ENCODE measurements at places on chromosomes 3 and 15. TPM values are rescaled to one million over a fixed set of nuclear protein-coding genes. Genes with fewer than 3 reads are reported as not detected.

Gene CPOX
- 7.6 TPM for total RNA-seq

DNA sequence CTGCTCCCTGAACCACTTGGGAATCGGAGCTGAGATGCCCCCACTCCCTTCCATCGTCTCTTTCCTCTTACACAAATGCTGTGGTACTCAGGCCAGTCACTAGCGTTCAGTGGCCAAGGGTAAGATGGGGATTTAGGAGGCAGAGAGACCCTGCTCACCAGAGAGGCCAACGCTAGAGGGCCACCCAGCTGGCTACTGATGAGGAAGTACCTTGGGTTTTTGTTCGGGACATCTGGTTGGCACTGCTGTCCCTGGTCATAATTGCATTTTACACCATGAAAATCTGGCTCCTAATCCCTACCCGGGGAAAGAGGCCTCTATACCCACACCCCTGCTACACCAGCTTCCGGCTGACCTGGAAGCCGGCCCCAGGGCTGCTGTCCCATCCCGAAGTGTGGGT is 7.7 kb downstream of the MAP6D1 start:
- H3K4me3 ChIP-seq, result no peak overlapping the region
- peaks cover 12% of the 10 kb centered on the region for H3K4me1 ChIP-seq
- no peak for DNase-seq
- H3K27ac ChIP-seq, result no peak overlapping the region

DNA sequence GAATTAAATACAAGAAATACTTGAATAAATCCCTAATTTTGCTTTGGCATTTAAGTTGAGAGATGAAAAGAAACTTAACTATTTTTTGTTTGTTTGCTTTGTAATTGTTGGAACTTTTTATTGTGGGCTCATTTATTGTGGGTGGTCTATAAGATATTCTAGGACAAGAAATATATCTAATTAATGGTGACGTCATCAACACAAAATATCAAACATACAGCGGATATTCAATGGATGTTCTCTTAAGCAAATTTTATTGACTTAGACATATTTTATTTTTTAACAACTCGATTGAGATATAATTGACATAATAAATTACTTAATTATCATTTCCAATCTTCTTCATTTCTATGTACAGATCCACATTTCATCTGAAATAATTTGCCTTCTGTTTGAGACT is 30.0 kb downstream of the SYNPR start:
- H3K36me3 ChIP-seq, result no peaks in the 10 kb centered on the region
- no peaks in the 10 kb centered on the region for H3K27me3 ChIP-seq
- DNase-seq, result no peak
- no peak overlapping the region for H3K27ac ChIP-seq
- no peaks in the 10 kb centered on the region for H3K4me1 ChIP-seq
- no peak overlapping the region for H3K4me3 ChIP-seq

Gene SUSD5
- 1.5 TPM for total RNA-seq

DNA sequence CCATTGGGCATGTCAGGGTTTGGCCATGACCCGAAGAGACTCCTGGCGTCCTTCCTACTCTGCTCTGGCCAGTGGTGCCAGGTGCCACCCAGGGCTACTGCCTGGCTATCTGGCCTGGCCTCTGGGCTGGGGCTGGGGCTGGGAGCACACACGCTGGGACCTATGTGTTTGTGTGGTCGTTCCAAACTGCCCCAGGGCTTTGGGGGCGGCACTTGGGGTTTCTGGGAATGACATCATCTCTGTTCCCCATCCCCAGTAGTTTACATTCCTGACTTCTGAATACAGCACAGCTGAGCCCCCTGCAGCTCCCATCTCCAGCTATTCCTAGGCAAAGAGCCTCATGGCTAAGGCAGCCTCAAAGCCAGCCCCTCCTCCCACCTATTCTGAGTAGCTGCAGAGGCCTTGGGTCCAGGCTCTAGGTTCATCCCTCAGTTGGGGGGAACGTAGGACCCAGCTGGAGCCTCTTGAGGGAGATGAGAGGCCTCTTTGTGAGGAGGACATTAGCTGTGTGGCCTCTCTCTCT is 24.3 kb downstream of the PLEKHO2 start:
- no peaks in the 10 kb centered on the region for H3K27me3 ChIP-seq
- peaks cover 17% of the 10 kb centered on the region for H3K36me3 ChIP-seq
- peaks cover 66% of the 10 kb centered on the region for H3K4me1 ChIP-seq
- H3K4me3 ChIP-seq, result no peak overlapping the region
- H3K27ac ChIP-seq, result peak overlapping the region; percentile 75

DNA sequence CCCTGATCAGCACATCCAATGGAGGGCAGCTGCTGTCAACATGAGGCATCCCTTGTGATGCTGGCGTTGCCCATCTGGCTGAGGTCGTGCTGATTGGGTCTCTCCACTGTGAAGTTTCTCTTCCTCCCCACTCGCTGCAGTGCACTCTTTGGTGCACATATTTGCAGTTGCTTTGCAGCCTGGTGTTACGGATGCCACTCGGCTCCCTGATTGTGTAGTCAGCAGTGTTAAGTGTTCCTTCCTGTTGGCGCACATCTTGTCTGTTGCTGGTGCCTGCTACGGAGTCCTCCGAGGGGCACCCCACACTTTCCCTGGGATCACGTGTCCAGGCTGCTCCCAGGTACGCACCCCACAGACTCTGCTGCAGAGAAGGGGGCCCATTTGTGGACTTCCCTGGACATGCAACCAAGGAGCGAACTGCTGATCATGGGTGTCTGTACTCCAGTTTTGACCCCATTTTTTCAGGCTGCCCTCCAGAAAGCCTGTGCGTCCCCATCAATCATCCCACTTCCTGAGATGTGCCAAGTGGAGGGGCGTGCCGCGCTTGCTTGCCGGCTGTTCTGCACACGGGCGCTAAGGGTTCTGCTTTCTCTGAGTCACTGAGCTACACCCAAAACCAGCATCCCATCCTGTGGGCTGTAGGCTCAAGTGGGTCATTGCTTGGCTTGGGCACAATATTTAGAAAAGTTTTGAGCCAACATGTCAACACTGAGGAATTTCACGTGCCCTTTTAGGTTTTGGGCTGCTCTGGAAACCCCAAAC is 98.6 kb downstream of the FBLN2 start:
- no peaks in the 10 kb centered on the region for H3K36me3 ChIP-seq
- peaks cover 26% of the 10 kb centered on the region for H3K4me1 ChIP-seq
- no peak overlapping the region for H3K27ac ChIP-seq
- H3K27me3 ChIP-seq, result peaks cover 8% of the 10 kb centered on the region

Gene PLA2G4F
- not detected for total RNA-seq

DNA sequence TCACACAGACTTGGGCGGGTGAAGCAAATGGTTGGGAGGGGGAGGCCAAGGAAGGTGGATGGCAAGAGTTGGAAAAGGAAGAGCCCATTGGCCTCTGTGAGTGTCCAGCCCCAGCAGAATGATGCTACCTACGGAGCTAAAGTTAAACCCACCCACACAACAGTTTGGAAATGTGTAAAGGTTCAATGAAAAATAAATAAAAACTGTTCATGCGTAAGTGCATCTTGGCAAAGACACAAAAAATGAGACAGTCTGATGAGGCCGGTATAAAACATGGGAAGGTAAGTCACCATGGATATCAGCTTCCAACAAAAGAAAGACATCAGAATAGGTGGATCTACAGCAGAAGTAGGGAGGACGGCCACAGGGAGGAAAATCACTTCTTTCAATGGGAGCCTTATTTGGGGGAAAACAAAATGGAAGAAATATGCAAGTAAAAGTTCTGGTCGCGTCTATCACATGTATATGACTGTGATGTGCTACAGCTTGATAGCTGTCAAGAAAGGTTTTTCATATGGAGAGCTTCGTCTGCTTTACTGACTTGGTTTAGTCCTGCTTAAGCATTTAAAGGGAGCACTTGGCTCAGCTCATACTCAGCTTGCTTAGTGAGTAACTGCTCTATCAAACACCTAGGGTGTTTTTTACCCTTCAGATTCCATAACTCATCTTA is 82.8 kb downstream of the TIGIT start:
- no peak overlapping the region for H3K4me3 ChIP-seq
- H3K27ac ChIP-seq, result peak overlapping the region; percentile 10
- no peaks in the 10 kb centered on the region for H3K27me3 ChIP-seq
- no peaks in the 10 kb centered on the region for H3K36me3 ChIP-seq

Gene REC114
- total RNA-seq, result not detected

Gene CLEC3B
- total RNA-seq, result 47.1 TPM

Data from esophagus muscularis mucosa (tissue), 4 donors.